ENCODE measurements at places on chromosomes 3 and 15. TPM values are rescaled to one million over a fixed set of nuclear protein-coding genes. Genes with fewer than 3 reads are reported as not detected.

The DCUN1D1 gene
- 16.1 TPM for total RNA-seq

The FOXB1 gene
- not detected for total RNA-seq

The ABI3BP gene
- 152 TPM for total RNA-seq

GRCh38 chr3:11452885-11453847, 181.0 kb downstream of the ATG7 start:
- peaks cover 7% of the 10 kb centered on the region for H3K4me1 ChIP-seq
- H3K36me3 ChIP-seq, result no peaks in the 10 kb centered on the region
- no peak overlapping the region for H3K27ac ChIP-seq

DNA sequence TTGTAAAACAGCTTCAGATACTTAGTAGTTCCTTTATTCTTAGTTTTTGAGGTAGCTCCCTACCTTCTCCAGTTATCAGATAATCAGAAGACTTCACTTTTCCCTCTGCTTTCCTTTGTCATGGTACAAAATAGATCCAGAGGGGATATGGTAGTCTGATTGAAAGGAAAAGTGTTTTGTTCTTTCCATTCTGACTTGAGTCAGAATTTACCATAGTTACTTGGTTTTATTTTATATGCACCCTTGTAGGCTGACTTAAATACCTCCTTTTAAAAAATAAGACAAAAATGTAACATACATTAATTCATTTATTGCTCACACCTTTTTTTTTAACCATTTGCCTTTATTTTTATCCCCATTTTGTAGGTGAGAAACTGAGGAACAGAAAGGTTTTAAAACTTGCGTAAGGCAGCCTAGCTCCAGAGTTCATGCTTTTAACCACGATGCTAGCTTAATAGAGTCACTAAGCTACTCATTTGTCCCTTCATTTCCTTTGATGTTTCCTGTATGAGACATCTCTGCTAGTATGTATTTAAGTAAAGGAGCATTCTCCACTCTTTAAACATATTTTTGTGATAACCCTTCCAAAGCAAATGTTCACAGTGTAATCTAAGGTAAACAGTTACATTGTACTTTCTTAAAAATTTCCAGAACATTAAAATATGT, 187.5 kb downstream of the KLHL25 start:
- DNase-seq, result no peak
- peak overlapping the region; percentile 55 for H3K27ac ChIP-seq
- H3K27me3 ChIP-seq, result no peaks in the 10 kb centered on the region
- no peak overlapping the region for H3K4me3 ChIP-seq

GRCh38 chr3:87307805-87308204, 31.4 kb upstream of the POU1F1 start:
- no peaks in the 10 kb centered on the region for H3K36me3 ChIP-seq
- H3K27ac ChIP-seq, result no peak overlapping the region
- no peak overlapping the region for H3K4me3 ChIP-seq
- no peaks in the 10 kb centered on the region for H3K4me1 ChIP-seq

DNA sequence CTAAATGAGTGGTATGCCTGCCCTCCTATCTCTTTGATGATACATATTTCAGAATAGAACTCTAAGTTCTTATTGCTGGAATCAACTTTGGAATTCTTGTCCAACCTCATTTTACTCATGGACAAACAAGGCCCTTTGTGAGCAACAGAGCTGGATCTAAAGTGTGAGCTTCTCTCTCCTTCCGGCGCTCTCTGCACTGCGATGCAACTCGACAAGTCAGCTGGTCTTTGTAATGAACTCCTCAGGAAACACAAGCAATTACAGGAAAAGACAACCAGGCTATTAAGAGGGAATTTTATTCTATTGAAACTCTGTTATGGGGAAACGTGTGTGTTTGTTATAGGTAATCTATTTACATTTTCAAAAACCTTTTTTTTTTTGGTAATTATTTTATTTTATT, 20.3 kb upstream of the NRROS start:
- DNase-seq, result no peak
- H3K4me3 ChIP-seq, result no peak overlapping the region
- peaks cover 15% of the 10 kb centered on the region for H3K4me1 ChIP-seq
- no peaks in the 10 kb centered on the region for H3K27me3 ChIP-seq
- peak overlapping the region; percentile 4 for H3K27ac ChIP-seq

DNA sequence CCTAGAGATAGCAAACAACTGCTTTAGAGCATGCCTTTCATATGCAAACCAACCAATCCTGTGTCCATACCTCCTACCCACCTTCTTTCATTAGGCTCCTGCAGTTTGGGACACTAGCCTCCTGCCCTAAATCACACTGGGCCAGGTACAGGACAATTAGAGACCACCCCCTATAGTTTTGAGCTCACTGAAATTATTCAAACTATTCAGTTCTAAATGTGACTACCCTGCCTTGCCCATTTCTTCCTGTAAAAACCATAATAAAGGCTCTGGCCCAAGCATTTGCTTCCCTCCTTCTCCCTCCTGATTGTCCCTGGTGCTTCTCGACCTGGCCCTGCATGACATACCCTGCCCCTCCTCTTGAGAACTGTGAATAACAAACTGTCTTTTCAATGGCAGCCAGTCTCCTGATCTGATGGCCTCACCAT, 31.4 kb upstream of the LRIG1 start:
- H3K27ac ChIP-seq, result no peak overlapping the region
- no peaks in the 10 kb centered on the region for H3K4me1 ChIP-seq
- no peaks in the 10 kb centered on the region for H3K27me3 ChIP-seq
- no peak overlapping the region for H3K4me3 ChIP-seq
- no peak for DNase-seq
- no peaks in the 10 kb centered on the region for H3K36me3 ChIP-seq

The KNL1 gene
- total RNA-seq, result 57.8 TPM

DNA sequence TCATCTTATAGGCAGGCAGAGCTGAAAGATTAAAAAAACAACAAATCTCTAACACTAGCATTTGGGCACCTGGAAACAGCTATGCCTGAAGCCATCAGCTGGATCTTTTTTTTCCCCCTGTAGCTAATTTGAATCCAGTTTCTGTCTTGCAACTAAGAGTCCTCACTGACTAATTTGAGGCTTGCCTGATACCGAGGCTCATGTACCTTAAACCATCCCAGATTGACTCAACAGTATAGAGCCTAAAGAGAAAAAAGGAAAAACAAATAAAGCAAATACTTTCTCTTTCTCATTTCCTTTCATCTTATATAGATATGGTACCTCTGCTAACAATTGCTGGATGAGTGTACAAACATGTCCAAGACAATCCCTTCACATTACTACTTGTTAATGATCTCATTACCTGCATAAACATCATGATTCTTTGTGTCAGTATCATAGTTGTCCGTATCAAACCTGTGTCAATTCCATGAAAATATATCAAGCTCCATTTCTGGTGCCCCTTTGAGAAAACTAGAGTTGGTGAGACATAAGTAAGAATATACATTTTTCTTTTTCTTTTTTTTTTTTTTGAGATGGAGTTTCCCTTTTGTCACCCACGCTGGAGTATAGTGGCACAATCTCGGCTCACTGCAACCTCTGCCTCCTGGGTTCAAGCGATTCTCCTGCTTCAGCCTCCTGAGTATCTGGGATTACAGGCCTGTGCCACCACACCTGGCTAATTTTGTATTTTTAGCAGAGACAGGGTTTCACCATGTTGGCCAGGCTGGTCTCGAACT, 43.1 kb downstream of the BHLHE40 start:
- H3K27ac ChIP-seq, result peak overlapping the region; percentile 45
- no peaks in the 10 kb centered on the region for H3K36me3 ChIP-seq
- H3K4me3 ChIP-seq, result no peak overlapping the region
- H3K27me3 ChIP-seq, result no peaks in the 10 kb centered on the region

All from stomach (tissue), 19 donors.